ENCODE measurements at places on chromosomes 2 and 18.

GRCh38 chr2:177636672-177637071 lies 244.1 kb downstream of the AGPS start:
- no peak for DNase-seq

DNA sequence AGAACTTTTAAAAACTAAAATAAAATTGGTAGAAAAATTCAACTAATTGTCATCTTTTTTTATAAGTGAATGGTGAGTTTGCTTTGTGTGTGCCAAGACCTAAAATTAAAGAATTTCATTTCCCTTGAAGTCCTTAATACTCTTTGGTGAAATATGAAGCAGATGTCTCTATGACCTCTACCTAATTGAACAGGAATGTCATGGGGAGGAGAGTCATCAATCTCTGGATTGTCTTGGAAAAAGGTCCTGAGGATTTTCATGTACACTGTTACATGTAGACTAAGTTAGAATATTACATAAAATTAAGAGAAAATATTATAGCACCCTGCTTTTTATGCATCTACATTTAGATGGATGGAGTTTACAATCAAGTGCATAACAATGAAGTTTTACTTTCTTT lies 177.9 kb upstream of the LRP1B start:
- no peak for DNase-seq

- no peak for DNase-seq
These were observed 1.6 kb upstream of the ALKAL2 start for GRCh38 chr2:289362-290089.

GRCh38 chr2:145197944-145198343 lies 678.0 kb upstream of the ZEB2 start:
- DNase-seq = no peak

DNA sequence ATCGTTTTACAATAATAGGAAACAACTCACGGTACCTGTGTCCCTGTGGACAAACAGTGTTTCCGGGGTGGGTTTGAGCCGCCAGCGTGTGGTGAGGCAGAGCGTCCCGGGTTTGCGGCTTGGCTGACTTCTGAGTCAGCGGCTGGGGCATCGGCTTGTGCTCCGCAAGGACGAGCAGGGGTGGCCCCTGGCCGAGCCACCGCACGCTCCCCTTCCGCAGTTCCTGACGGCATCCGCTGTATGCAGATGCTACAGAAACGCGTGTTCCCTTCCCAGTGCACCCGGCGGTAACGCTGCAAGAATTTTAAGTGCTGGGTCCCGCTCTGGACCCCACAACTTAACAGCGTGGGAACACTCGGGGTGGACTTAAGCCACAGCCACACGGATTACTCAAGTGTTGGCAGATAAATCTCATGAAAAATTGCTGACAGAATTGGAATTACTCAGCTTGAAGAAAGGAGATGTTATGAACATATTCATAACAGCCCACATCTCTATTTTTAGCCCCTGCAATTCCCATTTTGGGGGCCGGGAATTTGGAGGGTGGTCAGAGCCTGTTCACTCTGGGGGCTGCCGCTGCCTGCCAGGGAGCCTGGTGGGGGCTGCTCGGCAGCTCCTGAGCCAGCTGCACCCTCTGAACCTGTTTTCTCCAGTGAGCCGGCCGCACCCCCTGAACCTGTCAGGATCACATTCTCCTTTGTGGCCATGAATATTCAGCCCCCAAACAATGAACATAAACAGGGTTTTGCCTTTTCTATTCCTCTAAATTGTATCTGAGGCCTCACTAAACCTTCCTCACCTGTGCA lies 12.6 kb upstream of the KCNG2 start:
- DNase-seq = no peak

DNA sequence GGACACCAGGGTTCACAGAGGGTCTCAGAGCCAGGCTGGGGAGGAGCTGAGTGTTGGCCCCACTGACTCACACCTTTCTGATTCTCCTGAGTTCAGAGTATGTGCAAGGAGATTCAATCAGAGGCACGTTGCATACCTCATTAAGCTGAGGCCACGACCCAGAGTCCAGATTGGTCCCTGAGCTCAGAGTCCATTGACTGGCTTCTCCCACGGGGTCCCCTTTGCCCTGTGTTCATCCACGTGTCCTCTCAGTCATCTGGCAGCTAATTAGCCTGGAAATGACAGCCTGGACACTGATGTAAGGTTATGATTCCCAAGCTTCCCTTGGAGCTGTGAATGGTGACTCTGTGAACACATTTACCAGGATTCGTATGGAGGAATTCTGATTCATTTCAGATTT lies 267.2 kb downstream of the SH3BP4 start:
- no peak for DNase-seq

- no peak for DNase-seq
These were observed 15.0 kb upstream of the FMNL2 start for GRCh38 chr2:152319822-152320570.

DNA sequence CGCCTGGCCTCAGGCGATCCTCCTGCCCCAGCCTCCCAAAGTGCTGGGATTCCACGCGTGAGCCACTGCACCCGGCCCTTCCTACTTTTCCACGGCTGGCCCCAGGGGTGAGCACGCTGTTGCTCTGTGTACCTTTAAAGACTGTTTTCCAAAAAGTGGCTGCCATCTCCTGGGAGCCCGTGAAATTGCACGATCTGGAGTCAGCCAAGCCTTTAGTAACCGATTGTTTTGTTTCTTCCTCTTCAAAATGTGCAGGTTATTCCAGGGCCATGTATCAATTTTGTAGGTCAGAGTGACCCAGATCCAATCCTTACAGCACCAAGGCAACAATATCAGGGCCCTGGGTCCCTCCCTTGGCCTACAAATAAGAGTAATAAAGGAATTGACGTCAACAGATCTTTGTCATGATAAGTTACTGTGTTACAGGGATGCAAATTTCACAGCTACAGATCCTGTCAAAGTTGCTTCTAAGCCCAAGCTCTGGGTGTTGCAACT lies 135.6 kb upstream of the ZNF236 start:
- peak; percentile 13 for DNase-seq

GRCh38 chr2:54465143-54465542 lies 9.0 kb downstream of the SPTBN1 start:
- no peak for DNase-seq

DNA sequence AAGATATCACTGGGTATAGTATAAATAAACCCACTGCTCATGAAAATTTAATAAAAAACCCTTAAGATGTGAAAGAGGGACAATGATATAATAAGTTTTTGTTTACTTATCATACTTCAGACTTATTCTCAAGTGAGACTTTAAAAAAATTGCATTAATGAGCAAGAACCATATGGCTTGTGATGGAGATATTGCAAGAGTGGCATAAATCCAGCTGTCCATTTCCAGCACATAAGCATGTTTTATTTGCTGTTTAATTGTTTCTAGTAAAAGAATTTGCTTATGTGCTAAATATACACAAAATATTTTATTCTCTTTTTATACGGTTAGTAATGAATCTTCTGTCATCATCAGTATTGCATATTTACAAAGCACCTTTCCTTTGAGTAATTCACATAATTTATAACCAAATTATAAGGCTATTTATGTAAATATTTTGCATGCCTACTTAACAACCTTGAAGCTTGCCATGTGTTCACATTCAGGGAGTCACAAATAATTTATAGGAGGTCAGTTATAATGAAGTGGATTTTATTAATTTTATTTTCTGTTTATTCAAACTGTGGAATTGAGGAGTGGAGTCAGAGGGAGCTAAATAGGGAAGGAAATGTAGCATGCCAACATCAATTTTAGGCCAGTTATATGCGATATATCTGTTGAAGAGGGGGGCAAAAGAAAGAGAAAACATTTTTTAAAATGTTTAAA lies 318.5 kb upstream of the CWC22 start:
- no peak for DNase-seq

- DNase-seq = no peak
These were observed 17.6 kb downstream of the CDC42EP3 start for GRCh38 chr2:37653805-37654378.

All from stimulated activated CD4-positive, alpha-beta T cell treated with anti-CD3 and anti-CD28 coated beads, Interleukin-4, amount 100 ng/mL, for 1 hour (primary cell).